ENCODE measurements at places on chromosomes 12 and 14.

DNA sequence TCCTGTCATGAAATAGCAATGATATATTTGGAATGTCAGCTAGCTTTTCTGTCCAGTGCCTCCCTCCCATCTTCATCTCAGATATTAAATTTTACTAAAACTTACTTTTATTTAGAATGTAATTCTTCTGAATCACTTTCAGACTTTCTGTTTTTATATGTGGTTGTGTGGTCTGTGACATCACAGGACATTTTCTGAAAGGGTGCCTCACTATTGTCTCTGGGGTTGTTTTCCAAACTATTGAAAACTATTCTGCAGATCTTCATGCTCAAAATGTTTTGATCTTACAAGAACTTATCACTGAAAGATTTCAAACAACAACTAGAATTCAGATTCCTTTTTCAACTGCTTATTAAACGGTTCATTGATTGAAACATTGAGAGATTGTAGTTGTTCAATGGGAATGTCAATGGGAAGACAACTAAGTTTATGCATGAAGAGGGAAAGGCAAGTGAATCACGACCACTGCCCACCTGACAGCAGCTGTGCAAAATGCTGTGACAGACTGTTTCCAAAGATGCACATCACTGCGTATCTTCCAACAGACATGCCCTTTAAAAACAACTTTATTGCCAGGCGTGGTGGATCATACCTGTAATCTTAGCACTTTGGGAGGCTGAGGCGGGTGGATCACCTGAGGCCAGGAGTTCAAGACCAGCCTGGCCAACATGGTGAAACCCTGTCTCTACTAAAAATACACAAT is 51.3 kb downstream of the KLRG1 start:
- no peaks in the 10 kb centered on the region for H3K27me3 ChIP-seq
- no peak for DNase-seq
- no peak overlapping the region for H3K27ac ChIP-seq
- H3K4me1 ChIP-seq: no peaks in the 10 kb centered on the region
- H3K4me3 ChIP-seq: no peak overlapping the region

- peaks cover 7% of the 10 kb centered on the region for H3K4me1 ChIP-seq
- H3K36me3 ChIP-seq: no peaks in the 10 kb centered on the region
- no peak for DNase-seq
- no peaks in the 10 kb centered on the region for H3K27me3 ChIP-seq
These were observed 32.5 kb downstream of the FBXO34 start for GRCh38 chr14:55303691-55304145.

DNA sequence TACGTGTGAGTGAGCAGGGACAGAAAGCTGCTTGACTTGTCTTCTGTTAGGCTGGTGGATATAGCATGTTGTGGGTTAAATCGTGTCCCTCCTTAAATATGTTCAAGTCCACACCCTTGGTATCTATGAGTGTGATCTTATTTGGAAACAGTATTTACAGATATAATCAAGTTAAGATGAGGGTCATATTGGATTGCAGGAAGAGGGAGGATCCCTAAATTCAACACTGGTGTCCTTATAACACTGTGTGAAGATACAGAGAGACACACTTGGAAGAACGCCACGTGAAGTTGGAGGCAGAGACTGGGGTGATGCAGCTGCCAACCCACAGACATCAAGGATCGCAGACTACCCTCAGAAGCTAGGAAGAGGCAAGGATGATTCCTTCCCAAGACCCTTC is 275.2 kb upstream of the SSTR1 start:
- peaks cover 28% of the 10 kb centered on the region for H3K4me1 ChIP-seq
- H3K27me3 ChIP-seq: no peaks in the 10 kb centered on the region
- H3K36me3 ChIP-seq: no peaks in the 10 kb centered on the region
- DNase-seq: peak; percentile 48

DNA sequence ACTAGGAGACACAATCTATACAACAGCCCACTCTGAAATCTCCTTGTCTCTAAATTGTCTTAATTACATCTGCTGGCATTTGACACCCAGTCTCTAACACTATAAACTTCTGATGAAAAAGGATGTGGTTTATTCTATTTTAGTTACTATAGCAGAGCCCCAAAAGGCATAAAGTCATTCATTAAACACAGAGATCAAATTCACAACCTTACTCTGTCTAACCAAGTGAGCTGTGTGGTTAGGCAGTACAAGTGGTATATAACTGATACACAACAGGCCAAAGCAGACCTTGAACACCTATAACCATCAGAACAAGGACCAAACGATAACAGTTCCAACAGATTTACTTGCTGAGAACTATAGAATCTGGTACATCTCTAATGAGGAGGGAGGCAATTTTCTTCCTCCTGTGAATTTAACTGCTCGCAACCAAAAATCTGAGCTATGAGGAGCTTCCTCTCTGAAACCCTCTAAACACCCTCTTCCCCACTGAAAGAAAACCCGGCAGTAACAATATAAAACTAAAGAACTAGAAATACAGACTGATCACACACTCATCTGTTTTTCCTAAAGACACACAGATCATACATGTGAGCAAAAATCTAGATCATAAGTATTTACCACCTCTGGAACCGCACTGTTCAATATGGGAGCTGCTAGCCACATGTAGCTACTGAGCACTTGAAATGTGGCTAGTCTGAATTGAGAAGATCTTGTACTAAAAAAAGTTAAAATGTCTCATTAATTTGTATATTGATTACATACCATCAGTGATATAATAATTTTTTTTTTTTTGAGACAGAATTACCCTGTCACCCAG is 17.7 kb downstream of the SPPL3 start:
- no peaks in the 10 kb centered on the region for H3K36me3 ChIP-seq
- H3K27ac ChIP-seq: no peak overlapping the region
- no peak for DNase-seq
- no peaks in the 10 kb centered on the region for H3K27me3 ChIP-seq

DNA sequence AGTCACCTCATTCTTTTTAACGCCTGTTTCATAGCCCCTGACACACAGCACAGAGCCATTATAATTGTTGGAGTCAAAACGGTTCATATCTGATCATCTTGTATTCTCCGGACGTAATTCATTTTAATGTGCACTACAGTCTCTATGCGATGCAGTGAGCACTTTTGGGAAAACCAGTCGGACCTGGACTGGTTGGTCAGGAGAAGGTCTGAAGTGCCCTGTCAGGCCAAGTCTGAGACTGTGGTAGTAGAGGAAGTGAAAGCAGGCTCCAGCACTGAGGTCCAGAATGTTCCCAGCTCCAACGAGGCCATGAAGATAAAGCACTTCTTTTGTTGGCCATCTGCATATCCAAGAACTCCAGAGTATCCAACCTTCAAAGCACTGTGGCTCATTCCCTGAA is 117.1 kb upstream of the NCOR2 start:
- H3K4me3 ChIP-seq: peak overlapping the region; percentile 64
- no peaks in the 10 kb centered on the region for H3K36me3 ChIP-seq
- DNase-seq: peak; percentile 34
- H3K27ac ChIP-seq: peak overlapping the region; percentile 81
- H3K27me3 ChIP-seq: no peaks in the 10 kb centered on the region

GRCh38 chr14:104458845-104459244 is 120.7 kb upstream of the C14orf180 start:
- no peak overlapping the region for H3K4me3 ChIP-seq
- H3K4me1 ChIP-seq: no peaks in the 10 kb centered on the region
- H3K36me3 ChIP-seq: no peaks in the 10 kb centered on the region
- H3K27ac ChIP-seq: no peak overlapping the region

GRCh38 chr12:54983536-54984101 is 943 bp downstream of the TESPA1 start:
- H3K36me3 ChIP-seq: no peaks in the 10 kb centered on the region
- H3K27me3 ChIP-seq: peaks cover 14% of the 10 kb centered on the region
- no peaks in the 10 kb centered on the region for H3K4me1 ChIP-seq

GRCh38 chr12:110262442-110263388 is 18.3 kb upstream of the ATP2A2 start:
- H3K27me3 ChIP-seq: no peaks in the 10 kb centered on the region
- no peak for DNase-seq
- H3K36me3 ChIP-seq: no peaks in the 10 kb centered on the region
- H3K4me3 ChIP-seq: no peak overlapping the region

DNA sequence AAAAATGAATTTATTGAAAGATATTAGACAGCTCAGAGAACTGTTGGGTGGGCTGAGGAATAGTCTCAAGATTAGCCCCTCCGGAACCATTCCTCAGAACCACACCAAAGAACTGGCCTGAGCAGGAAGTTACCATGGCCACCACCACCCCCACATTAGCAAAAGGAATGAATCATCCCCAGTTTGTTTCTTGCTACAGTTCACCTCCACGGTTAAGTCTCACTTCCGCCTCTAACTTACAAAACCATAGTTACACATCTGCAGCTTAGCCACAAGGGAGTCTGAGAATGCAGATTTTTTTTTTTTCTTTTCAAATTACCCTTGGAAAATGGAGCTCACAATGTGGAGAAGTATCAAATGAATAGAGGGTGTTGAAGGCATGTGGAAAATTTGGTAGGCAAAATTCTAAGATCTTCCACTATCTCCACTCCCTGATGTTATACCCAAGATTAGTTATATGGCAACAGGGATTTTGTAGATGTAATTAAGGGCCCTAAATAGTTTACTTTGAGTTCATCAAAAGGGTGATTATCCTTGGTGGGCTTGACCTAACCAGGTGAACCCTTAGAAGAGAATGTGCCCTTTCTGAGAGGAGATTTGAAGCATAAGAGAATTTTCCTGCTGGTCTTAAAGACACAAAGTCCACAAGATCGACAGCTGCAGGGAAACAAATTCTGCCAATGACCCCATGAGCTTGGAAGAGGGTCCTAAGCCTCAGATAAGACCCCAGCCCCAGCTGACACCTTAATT is 129.8 kb upstream of the KRR1 start:
- H3K27me3 ChIP-seq: no peaks in the 10 kb centered on the region
- H3K27ac ChIP-seq: peak overlapping the region; percentile 86
- H3K36me3 ChIP-seq: no peaks in the 10 kb centered on the region
- peak overlapping the region; percentile 7 for H3K4me3 ChIP-seq
- H3K4me1 ChIP-seq: peaks cover 28% of the 10 kb centered on the region

GRCh38 chr12:95773320-95773719 is 17.2 kb downstream of the NTN4 start:
- H3K36me3 ChIP-seq: 0 out of 2 replicates have a peak, but pooled peaks cover 5% of the 10 kb centered on the region
- no peak overlapping the region for H3K27ac ChIP-seq
- DNase-seq: no peak
- no peaks in the 10 kb centered on the region for H3K27me3 ChIP-seq
- peaks cover 15% of the 10 kb centered on the region for H3K4me1 ChIP-seq
- H3K4me3 ChIP-seq: no peak overlapping the region

DNA sequence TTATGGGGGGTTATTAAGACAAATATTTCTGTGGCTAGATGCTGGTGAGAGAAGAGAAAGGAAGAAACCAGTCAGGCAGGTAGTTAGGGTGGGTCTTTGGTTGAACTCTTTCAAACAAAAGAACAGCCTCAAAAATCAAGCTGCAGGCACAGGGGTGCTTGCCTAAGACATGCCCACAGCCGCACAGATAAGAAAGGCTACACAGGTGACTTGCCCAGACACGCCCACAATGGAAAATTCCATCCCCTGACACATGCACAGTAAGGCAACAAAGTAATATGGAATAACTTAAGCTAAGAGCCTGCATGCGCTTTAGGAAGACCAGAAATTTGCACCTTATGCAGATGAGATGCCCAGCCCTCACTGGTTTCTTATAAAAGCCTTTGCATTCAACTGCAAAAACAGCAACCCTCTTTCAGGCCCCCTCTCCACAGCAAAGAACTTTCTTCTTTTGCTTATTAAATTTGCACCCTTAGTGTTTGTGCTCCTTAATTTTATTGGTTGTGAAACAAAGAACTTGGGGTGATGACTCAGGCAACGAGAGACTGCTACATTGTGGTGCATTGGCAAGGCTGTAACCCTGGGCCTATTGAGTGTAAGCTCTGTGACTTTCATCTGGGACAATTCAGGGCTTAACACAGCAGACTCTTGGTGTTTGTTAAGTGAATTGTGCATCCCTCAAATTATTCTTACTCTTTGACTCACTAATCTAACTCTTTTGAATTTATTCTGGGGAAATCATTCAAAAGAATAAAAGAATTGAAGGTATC is 149.4 kb downstream of the RPAP3 start:
- H3K36me3 ChIP-seq: no peaks in the 10 kb centered on the region
- H3K4me1 ChIP-seq: peaks cover 9% of the 10 kb centered on the region
- no peak for DNase-seq
- H3K27ac ChIP-seq: no peak overlapping the region

GRCh38 chr12:108798551-108799221 is 58.7 kb downstream of the SSH1 start:
- no peaks in the 10 kb centered on the region for H3K27me3 ChIP-seq
- H3K4me1 ChIP-seq: peaks cover 37% of the 10 kb centered on the region
- peak; percentile 87 for DNase-seq
- H3K27ac ChIP-seq: peak overlapping the region; percentile 69
- peaks cover 49% of the 10 kb centered on the region for H3K36me3 ChIP-seq

DNA sequence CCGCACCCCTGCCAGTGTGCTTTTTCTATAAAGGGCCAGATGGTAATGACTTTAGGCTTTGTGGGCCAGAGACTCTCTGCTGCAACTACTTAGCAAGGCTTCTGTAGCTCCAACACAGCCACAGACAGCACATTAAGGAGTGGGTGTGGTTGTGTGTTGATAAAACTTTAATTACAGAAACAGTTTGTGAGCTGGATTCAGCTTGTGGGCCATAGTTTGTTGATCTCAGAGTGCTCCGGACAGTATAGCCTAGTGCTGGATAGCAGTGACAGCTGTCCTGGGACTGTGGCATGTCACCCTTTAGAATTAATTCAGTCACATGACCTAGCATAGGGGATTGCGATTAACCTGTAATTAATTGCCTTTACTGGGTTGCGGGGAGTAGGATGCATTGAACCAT is 109.7 kb downstream of the ZNF664 start:
- H3K4me3 ChIP-seq: no peak overlapping the region
- no peaks in the 10 kb centered on the region for H3K36me3 ChIP-seq
- no peak for DNase-seq
- no peaks in the 10 kb centered on the region for H3K4me1 ChIP-seq
- no peak overlapping the region for H3K27ac ChIP-seq
- H3K27me3 ChIP-seq: no peaks in the 10 kb centered on the region

- H3K27me3 ChIP-seq: no peaks in the 10 kb centered on the region
- H3K4me3 ChIP-seq: no peak overlapping the region
- no peak overlapping the region for H3K27ac ChIP-seq
These were observed 98.4 kb upstream of the BTG1 start for GRCh38 chr12:92244036-92244435.

- peak overlapping the region; percentile 82 for H3K4me3 ChIP-seq
- H3K4me1 ChIP-seq: peaks cover 16% of the 10 kb centered on the region
- DNase-seq: peak; percentile 72
- no peaks in the 10 kb centered on the region for H3K36me3 ChIP-seq
- H3K27ac ChIP-seq: peak overlapping the region; percentile 94
These were observed 411 bp downstream of the BTBD7 start for GRCh38 chr14:93332397-93332852.
